ENCODE measurements at places on chromosomes 2 and 18.

DNA sequence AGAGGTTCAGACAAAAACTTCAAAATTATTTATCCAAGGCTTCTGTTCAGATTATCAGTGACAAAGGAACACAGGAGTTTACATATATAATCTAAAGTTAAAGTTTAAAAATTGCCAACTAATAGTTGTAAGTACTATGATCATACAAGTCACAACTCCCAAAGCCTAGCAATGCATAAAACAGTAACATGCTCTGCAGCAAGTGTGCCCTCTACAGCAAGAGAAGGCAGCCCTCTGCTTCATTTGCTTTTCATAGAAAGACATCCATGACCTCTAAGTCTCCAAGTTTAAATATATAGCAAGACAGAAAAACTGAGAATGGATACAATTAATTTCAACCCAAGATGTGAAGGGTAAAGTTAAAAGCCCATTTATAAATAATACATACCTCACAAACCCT, 13.3 kb downstream of the RAB1A start:
- H3K4me1 ChIP-seq = no peaks in the 10 kb centered on the region
- H3K27ac ChIP-seq = no peak overlapping the region
- no peaks in the 10 kb centered on the region for H3K27me3 ChIP-seq
- no peaks in the 10 kb centered on the region for H3K36me3 ChIP-seq

DNA sequence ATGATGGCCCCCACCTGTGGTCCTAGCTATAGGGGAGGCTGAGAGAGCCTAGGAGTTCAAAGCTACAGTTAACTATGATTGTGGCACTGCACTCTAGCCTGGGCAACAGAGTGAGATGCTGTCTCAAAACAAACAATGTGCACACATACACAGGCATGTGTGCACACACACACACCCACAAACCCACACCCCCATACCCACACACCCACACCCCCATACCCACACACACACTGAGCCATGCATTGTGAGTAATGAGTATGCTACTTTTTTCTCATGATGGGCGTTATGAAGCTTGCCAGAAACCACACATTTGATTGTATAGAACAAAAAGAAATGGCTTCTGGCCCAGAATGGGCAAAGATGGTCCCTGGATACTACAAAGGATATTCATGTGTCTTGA, 691.1 kb downstream of the SLC4A3 start:
- no peaks in the 10 kb centered on the region for H3K36me3 ChIP-seq
- H3K27ac ChIP-seq = no peak overlapping the region
- H3K27me3 ChIP-seq = no peaks in the 10 kb centered on the region
- H3K4me3 ChIP-seq = no peak overlapping the region
- DNase-seq = no peak

- H3K36me3 ChIP-seq = no peaks in the 10 kb centered on the region
- no peaks in the 10 kb centered on the region for H3K27me3 ChIP-seq
- H3K4me3 ChIP-seq = no peak overlapping the region
- no peaks in the 10 kb centered on the region for H3K4me1 ChIP-seq
- DNase-seq = no peak
Observed at GRCh38 chr2:51990684-51991083, 958.8 kb upstream of the NRXN1 start.

DNA sequence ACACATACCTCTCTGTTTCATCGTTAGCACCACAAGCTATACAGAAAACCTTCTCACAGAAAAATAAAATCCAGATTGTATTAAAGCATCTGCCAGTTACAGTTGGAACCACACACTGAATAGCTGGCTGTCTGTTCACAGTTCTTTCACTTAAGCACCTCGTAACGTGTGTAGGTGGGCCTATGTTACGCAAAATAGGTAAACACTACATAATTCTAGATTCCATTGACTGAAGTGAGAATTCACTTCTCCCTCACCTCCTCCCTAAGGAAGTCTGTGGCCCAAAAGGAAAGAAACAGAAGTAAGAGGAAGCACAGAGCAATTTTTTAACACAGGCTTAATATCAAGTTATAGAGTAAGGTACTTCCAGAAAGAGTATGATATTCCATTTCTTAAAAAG, 24.9 kb downstream of the PELI1 start:
- H3K4me3 ChIP-seq = no peak overlapping the region
- DNase-seq = no peak
- H3K4me1 ChIP-seq = peaks cover 53% of the 10 kb centered on the region
- no peaks in the 10 kb centered on the region for H3K36me3 ChIP-seq
- H3K27me3 ChIP-seq = no peaks in the 10 kb centered on the region

GRCh38 chr2:45210462-45211195, 201.4 kb upstream of the SIX2 start:
- peaks cover 4% of the 10 kb centered on the region for H3K27me3 ChIP-seq
- no peak overlapping the region for H3K27ac ChIP-seq
- H3K4me3 ChIP-seq = no peak overlapping the region
- DNase-seq = no peak

- DNase-seq = no peak
- no peaks in the 10 kb centered on the region for H3K4me1 ChIP-seq
- no peaks in the 10 kb centered on the region for H3K36me3 ChIP-seq
Observed at GRCh38 chr2:236302555-236302954, 38.3 kb upstream of the ASB18 start.

DNA sequence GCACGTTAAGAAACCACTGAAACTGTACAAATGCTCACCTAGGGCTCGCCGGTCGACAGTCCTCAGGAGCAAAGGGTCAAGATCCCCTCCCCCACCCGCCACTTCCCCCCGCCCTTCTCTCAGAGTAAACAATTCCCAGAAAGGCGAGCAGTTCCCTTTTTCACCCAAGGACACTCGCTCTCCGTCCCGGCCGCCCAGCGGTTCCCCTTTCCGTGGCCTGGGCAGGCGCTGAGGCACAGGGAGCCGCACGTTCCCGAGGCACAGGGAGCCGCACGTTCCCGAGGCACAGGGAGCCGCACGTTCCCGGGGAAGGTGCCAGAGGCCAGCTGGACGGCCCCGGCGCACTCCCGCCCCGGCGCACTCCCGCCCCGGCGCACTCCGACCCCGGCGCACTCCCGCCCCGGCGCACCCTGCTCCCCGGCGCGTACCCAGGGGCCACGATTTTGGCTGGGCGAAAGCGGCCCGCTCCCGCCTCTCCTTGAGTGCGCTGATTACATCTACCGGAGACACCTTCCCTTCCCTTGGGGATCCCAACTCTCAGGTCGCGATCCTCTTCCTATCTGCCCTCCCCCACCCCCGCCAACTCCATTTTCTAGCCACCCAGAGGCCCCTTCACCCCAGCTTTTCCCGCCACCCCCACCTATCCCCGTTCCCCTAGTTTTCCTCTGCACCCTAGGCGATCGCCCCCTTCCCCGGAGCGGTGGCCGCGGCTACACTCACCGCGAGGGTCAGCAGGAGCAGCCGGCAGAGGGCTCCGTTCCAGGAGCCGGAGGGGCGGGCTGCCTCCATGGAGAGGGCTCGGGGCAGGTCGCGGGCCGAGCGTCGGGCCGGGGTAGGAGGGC, 817 bp downstream of the DSC2 start:
- peak overlapping the region; percentile 84 for H3K4me3 ChIP-seq
- peak overlapping the region; percentile 99 for H3K27ac ChIP-seq
- DNase-seq = peak; percentile 82
- H3K4me1 ChIP-seq = peaks cover 3% of the 10 kb centered on the region

GRCh38 chr2:202337151-202337550, 39.0 kb upstream of the BMPR2 start:
- DNase-seq = no peak
- no peak overlapping the region for H3K4me3 ChIP-seq
- H3K27me3 ChIP-seq = no peaks in the 10 kb centered on the region
- no peaks in the 10 kb centered on the region for H3K4me1 ChIP-seq
- H3K27ac ChIP-seq = no peak overlapping the region
- H3K36me3 ChIP-seq = no peaks in the 10 kb centered on the region

DNA sequence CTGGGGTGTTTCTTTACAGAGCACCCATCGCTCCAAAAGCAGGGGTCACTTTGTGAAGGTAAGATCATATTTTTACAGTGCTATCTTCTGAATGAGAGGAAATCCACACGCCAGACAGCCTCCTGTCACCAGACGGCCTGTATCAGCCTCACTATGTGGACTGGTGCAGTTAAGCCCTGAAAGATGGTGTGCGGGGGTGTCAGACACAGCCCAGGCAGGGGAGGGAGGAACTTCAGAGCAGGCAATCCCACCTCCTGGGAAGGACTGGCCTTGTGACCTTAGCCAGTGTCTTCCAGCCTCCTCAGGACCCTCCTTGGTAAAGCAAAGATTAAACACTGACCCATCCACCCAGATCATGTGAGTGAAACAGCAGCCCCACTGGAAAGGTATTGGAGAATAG, 249.4 kb upstream of the CTAGE1 start:
- H3K4me1 ChIP-seq = peaks cover 12% of the 10 kb centered on the region
- no peaks in the 10 kb centered on the region for H3K27me3 ChIP-seq
- no peaks in the 10 kb centered on the region for H3K36me3 ChIP-seq
- no peak for DNase-seq
- peak overlapping the region; percentile 87 for H3K27ac ChIP-seq
- no peak overlapping the region for H3K4me3 ChIP-seq

DNA sequence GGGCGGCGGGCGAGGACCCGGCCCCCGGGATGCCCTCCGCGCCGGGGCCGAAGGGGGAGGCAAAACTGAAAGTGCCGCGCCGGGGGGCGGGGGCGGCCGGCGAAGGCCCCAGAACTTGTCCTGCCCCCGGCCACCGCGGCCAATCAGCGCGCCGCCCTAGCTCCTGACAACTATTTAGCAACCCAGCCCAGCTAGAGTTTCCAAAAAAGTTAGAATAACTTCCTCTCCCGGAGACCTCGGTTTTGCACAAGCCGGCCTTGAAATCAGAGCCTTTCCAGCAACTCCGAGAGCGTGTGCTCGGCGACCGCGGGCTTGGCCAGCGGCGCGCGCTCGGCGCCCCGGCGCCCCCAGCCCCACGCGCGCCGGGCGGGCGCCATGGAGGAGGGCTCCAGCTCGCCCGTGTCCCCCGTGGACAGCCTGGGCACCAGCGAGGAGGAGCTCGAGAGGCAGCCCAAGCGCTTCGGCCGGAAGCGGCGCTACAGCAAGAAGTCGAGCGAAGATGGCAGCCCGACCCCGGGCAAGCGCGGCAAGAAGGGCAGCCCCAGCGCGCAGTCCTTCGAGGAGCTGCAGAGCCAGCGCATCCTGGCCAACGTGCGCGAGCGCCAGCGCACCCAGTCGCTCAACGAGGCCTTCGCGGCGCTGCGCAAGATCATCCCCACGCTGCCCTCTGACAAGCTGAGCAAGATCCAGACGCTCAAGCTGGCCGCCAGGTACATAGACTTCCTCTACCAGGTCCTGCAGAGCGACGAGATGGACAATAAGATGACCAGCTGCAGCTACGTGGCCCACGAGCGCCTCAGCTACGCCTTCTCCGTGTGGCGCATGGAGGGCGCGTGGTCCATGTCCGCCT, at the start of gene TWIST2:
TWIST2 (plus strand) TSS at position 245 of the 850 bp plus-strand sequence; CDS start at position 376, 131 bp downstream.
- H3K27ac ChIP-seq = peak within 1 kb of the TSS; percentile 92
- peak; percentile 78 for DNase-seq
- H3K36me3 ChIP-seq = no peaks in the 10 kb centered on the region
- H3K4me1 ChIP-seq = peaks cover 7% of the 10 kb centered on the region

DNA sequence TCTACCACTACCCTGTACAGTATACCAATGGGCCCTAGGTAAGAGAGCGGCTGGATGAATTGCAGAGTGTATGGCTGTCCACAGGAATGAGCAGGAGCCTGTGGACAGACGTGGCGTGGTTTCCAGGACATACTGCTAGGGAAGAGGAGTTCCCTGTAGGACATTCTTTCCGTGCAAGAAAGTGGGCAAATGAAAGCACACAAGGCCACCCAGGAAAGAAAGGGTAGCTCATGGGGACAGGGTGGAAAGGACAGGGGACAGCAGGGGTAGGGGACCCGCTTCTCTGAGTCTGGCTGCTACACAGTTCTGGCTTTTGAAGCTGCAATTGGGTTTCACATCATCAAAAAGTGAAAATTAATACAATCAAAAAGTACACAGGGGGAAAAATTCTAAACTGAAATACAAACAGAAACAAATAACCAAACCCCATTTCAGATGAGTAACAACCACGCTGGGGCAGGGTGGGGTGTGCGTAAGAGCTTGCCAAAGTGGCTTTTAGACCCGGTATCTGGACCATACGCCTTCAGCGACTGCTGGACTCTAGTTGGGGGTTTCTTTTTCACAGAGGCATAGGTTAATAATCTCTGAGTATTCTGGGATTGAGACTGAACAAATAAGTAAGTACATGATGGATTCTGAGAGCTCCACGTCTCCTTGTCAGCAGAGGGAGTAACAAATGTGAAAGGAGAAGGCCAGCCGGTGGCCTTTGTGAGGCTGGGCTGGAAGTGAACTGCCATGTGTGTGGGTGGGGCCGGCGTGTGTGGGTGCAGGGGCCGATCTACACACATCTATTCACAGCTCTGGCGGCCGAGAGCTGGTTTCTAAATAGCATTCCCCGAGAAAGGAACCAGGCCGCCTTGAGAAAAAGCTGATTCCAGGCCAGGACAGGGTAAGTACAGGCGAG, 84.0 kb downstream of the HDAC4 start:
- DNase-seq = peak; percentile 35
- H3K4me1 ChIP-seq = peaks cover 18% of the 10 kb centered on the region
- H3K27ac ChIP-seq = peak overlapping the region; percentile 70
- no peaks in the 10 kb centered on the region for H3K36me3 ChIP-seq
- H3K27me3 ChIP-seq = no peaks in the 10 kb centered on the region
- H3K4me3 ChIP-seq = no peak overlapping the region

DNA sequence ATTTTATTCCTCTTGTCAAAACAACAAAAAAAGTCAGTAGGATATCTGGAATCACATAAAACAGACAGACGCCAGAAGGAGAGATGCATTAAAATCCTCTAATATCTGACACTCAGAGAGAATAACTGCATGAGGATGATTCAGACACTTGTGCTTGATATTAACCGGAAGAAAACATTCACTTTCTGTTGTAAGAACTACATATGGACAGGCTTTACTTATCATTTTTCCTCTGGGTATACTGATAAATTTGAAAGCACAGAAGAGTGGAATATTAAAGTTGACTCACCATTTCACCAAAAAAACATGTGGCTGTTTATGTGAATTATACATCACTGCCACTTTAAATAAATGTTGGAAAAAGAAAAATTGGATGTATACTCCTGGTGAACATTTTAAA, 589.1 kb upstream of the CDH2 start:
- no peaks in the 10 kb centered on the region for H3K27me3 ChIP-seq
- H3K4me3 ChIP-seq = no peak overlapping the region
- H3K4me1 ChIP-seq = no peaks in the 10 kb centered on the region
- H3K36me3 ChIP-seq = no peaks in the 10 kb centered on the region
- H3K27ac ChIP-seq = no peak overlapping the region
- no peak for DNase-seq

DNA sequence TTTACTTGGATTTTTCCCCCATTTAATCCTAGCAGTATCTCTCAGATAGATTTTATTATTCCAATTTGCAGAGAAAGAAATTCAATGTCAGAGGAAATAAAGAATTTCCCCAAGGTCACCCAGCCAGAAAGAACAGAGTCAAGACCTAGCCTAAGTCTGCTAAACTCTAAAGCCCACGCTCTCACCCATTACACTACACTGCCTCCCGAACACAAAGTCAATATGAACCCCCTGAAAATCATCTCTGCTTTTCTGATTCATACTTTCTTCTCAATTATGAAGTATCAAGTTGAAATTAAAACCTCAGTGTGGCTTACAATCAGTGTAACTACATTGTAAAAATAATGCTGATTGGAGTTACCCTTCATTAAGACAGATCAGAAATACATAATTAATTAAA, 89.6 kb downstream of the METTL8 start:
- H3K27me3 ChIP-seq = no peaks in the 10 kb centered on the region
- no peak overlapping the region for H3K27ac ChIP-seq
- H3K36me3 ChIP-seq = no peaks in the 10 kb centered on the region
- DNase-seq = no peak

GRCh38 chr2:198347946-198348345, 543.6 kb downstream of the PLCL1 start:
- no peak overlapping the region for H3K4me3 ChIP-seq
- H3K36me3 ChIP-seq = no peaks in the 10 kb centered on the region
- H3K4me1 ChIP-seq = no peaks in the 10 kb centered on the region
- no peak for DNase-seq
- no peak overlapping the region for H3K27ac ChIP-seq

GRCh38 chr2:176172007-176172894, 15.1 kb downstream of the HOXD3 start:
- H3K27me3 ChIP-seq = peaks cover 100% of the 10 kb centered on the region
- H3K36me3 ChIP-seq = no peaks in the 10 kb centered on the region
